ENCODE measurements at places on chromosomes 16 and 17.

DNA sequence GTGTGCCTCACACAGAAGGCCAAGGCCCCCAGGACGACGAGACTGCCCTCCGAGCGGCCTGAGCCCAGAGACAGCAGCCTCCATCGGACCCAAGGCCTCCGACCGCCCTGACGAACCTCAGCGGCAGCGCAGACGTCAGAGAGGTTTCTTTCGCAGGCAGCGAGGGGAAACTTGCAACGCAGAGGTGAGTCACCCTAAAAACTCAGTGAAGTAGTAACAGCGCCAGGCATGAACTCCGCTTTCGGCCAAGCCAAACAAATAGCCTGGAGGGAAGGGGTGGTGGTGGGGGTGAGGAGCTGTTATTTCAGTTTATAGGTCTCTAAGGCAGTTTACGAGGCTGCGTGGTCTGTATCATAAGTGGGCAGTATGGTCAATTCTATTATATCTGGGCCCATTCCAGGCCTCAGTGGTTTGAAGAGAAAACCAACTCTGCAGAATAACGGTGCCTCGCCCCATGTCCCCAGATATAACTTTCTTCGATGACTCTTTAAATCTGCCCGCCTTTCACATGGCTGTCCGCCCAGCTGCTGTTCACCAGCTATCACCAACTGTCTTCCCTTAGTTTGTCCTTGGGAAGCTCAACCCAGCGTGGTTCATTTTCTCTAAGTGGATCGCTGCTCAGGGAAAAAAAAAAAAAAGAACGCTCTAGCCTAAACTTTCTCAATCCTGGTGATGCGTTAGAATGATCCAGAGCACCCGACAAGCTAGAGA, 43.5 kb upstream of the FOXF1 start:
- no peak for DNase-seq

DNA sequence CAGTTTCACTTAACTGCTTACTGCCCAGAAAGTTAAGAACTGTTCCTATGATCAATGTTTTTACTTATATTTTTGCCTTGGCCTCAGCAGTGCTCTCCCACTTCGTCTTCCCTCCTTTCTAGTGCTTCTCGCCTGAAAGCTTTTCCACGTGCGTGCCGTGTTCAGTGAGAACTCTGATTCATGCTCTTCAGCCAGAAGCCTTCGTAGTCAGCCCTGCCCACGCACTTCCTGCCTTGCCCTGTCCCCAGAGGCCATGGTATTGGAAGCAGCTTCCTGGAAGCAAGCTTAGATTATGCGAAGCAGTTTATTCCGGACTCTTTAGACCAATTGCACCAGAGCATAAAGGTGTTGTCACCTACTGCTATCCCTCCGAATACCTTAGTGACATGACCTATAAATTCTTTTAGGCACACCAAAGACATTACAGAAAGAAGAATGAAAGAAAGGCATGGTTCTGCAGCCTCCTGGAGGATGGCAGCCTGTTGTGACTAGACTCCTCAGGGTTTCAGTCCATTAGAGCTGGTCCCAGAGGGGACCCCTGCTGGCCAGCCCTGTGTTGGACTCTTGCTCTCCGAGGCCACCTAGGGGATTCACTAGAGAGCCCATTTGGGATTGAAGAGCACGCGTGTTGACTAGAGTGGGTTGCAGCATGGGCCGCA, 105.2 kb downstream of the RPTOR start:
- peak; percentile 65 for DNase-seq

- DNase-seq, result no peak
Observed at GRCh38 chr16:55506083-55506482, 2.8 kb upstream of the LPCAT2 start.

DNA sequence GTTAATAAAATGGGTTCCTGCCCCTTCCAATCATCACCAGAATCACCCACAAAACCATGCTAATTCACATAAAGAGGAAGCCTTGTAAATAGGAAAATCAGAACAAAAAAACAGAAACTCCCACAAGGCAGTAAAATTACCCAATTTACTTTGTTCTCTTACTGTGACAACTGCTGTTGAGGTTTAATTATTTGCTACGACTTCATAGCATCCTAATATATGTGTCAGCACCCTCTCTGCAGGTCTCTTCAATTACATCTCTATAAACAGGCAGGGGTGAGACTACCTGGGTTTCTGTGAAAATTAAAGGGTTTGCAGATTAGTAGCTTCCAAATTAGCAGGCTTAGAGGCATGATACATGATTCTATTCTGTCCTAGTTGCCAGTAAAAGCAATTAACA, 2.7 kb downstream of the WDR59 start:
- no peak for DNase-seq

DNA sequence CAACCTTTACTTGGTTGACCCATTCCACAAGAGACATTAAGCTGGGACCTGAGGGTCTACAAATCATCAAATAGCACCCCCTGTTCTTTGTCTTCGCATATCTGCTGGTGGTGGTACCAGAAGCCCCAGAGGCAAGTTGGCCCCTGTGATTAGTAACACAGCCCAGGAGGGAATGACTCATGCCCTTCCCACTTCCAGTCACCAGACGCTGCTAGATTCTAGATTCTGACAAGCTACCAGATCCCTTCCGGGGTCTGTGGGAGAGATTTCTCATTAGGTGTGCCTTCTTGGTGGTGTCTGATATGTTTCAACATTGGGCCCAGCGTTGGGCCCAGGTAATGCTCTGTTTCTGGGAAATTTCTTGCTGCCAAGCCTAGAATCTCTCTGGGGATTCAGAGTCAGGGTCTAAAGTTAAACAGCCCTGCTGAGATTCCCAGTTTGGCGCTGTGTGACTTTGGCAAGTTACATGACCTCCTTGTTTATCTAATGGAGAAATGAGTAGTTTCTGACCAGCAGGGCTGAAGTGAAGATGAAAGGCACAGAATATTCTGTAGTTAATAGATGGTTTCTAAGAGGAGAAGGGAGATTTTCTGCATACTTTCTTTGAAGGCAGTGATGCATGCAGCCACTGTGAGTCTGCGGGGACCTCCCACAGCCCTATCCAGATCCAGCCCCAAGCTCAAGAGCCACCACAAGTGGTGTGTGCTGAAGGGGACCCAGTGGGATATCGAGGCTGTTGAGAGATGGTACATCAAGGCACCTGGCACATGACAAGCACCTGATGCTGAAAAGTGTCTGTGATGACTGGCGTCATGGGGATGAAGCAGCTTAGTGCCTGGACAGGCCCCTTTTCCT, 3.9 kb downstream of the TRPV2 start:
- DNase-seq, result peak; percentile 68

GRCh38 chr17:76079956-76080767, 1.2 kb downstream of the ZACN start:
- no peak for DNase-seq

GRCh38 chr16:2088759-2089358, 41.1 kb downstream of the TSC2 start:
- DNase-seq, result no peak

DNA sequence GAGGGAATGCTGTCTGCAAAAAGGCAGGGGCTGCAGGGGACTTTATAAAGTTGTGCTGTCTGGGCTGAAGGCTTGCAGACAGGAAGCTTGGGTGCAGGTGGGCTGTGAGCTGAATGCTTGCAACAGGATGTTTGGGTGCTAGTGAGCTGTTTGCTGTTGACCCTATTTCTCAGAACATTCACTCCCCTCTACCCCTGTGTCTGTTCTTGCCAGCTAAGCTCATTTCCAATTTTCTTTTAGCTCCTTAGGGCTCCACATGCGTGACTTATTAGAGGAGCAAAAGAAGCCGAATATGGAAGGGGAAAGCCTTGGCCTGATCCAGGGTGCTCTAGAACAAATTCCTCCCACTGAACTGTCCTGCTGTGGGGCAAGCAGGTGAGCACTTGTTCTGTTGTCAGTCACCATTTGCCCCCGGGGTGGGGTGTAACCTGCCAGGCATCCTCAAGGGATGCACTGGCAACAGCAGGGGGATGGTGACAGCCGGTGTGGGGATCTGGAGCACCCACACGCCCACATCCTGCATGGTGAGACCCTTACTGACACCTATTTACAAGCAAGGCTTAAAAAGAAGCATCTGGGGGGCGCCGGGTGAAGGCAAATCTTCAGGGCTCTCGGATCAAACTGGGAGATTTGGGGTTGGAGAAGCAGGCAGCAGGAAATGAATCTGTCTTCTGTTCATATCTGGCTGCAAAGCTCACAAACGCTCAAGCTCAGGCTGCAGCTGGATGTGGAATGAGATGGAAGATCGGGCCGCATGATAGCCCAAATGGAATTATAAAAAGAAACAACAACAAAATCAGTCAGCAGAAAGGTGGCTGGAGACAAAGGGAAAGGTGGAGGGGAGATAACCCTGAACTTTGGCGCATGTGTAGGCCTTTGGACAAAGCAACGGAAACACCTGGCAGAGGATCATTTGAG, 21.1 kb upstream of the NUP93 start:
- peak; percentile 33 for DNase-seq

DNA sequence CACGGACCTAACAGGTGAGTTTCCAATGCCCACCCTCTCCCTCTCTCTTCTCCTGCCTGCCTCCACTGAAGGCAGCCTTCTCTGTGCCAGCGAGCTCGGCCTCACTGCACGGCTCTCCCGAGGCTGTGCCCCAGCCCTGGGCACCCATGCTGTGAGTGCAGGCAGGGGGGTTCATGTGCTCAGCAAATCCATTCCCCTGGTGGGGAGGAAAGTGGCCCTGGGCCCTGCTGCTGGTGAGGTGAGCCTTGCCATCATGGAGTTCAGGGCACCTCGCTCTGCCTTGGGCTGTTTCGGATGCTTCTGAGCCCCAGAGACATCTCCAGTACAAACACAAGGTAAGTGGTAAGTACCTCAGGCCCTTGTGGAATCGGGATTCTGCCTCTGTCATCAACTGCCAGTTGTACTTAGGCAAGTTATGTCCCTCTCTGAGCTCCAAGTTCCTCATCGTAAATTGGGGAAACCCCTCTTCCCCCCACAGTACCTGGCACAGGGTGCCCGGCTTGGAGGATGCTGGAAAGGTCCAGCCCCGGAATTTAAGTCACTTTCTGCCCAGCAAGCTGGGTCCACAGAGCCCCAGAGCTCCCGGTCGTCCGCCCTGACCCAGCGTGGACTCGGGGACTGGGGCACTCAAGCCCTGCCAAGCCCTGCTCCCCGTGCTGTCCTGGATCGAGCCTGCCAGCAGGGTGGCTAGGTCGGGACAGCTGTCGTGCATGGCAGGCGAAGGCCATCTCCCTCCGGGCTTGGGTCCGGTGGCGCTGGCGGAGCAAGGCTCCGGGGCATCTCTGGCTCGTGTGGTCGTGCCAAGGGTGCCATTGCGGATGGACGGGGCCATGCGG, 684 bp upstream of the NUDT16L1 start:
- no peak for DNase-seq

DNA sequence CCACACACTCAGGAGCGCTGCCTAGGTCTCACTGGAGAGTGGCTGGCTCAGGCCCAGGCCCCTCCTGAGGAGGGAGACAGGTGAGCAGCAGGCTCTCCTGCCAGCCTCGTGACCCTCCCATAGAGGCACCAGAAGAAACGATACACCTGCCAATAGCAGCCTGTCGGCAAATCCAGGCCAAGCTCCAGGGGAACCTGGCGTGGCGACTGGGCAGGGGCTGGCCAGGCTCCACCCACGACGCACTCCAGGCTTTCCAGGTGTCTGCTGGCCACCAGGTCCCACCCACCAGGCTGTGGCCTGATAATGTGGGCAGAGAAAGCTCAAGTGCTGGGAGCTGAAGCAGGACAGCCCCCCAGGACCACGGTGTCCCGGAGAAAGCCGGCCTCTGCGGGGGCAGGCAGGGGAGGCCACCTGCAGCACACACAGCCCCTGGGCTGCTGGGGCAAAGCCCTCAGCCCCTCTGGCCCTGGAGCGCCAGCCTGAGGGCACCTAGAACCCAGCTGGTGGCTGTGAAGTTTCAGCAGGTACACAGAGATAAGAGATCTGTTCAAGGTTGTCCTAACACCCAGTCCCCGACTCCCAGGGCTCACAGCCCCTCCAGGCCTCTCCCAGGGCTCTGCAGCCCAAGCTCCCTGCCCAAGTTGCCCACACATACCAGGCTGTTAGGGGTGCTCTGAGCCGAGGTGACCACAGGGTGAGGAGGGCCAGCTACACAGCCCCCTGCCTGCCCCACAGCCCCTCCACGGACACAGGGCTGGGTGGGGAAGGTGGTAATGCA, 2.4 kb downstream of the PGAP6 start:
- no peak for DNase-seq

DNA sequence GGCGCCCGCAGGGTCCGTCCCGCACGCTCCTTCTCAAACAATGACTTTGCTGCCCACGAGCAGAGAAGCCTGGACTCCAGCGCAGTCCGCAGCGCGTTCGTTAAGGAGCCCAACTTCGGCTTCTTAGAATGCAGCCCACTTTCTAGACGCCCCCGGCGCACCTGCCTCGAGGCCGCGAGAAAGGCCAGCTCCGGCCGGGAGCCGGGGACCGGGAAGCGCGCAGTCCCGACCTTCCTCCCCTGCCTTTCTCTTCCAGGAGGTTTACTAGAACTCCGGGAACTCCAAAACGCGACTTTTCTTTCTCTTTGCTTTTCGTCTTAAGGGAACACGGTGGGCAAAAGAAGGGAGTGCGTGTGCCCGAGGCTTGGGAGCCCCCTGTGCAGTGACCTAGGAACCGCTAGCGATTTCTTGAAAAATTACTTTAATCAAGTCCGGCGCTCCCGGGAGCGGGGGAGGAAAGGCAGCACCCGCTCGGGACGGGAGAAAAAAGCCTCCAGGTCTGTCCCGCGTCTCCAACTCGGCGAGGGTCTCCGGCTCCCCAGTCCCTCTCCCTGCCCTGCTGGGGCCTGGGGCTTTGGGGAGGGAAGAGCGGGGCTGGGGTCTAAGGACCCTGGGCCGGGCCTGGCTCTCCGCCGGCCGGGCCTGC, 2.6 kb downstream of the HNF1B start:
- no peak for DNase-seq

DNA sequence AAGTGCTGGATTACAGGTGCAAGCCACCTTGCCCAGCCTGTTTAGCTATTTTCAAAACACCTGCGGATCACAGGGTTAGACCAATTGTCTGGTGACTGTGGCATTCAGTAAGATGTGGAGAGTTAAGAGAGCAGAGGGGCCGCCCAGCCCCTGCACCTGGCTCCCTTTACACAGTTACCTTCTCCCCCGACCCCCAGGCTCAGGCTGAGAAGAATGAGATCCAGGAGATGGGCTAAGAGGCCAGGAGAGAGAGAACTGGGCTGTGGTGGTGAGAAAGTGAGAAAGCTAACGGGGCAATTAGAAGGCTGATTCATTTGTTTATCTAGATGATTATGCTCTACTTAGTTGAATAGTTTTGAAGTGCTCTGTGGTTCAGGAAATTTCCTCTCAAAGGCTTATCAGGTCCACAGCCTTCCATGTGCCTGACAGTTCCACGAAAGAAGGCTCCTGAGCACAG, 67.8 kb upstream of the AXIN2 start:
- DNase-seq, result no peak

DNA sequence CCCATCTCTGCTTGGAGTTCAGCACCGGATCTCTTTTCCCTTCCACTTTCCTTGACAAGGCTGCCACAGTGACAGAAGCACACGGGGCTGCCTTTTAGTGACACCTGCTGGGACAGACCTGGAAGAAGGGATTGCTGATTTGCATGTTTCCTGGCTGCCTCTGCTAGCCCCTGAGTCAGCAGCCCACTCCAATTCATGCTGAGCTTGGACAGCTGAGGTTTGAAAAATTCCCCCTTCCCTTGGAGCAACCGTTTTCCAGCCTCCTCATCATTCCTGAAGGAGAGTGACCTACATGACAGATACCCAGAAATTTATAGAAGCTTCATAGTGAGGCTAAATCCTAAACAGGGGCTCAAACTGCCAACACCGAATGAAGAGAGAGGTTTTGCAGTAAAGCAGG, 18.8 kb upstream of the RBL2 start:
- no peak for DNase-seq
